ENCODE measurements at places on chromosomes 5 and 9. TPM values are rescaled to one million over a fixed set of nuclear protein-coding genes. Genes with fewer than 3 reads are reported as not detected.

DNA sequence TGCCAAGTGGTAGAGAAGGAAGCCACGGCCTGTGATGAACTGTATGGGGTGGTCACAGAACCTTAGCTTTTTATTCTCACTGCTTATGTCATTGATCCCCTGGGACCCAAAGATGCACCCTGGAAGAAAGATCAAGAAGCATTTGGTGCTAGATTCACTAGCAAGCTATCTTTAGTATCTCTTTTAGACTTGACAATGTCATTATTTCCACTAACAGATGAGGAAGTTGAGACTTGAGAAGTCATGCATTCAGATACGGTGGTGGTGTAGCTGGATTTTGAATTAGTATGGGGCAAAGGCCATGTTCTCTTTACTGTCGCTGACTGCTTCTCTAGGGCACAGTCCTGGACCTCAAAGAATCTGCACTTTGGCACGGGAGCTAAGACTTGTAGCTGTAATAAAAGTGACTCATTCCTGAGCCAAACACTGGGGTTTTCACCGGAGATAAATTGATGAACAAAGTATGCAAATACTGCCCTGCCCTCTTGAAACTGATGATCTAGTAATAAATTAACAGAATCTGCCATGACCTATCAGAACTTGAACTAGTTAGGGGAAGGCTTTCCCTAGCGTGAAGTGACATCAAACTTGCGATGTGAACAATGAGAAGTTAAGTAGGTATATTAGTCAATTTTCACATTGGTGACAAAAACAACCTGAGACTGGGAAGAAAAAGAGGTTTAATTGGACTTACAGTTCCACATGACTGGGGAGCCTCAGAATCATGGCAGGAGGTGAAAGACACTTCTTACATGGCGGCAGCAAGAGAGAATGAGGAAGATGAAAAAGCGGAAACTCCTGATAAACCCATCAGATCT lies 5.4 kb downstream of the GDA start:
- DNase-seq = no peak

DNA sequence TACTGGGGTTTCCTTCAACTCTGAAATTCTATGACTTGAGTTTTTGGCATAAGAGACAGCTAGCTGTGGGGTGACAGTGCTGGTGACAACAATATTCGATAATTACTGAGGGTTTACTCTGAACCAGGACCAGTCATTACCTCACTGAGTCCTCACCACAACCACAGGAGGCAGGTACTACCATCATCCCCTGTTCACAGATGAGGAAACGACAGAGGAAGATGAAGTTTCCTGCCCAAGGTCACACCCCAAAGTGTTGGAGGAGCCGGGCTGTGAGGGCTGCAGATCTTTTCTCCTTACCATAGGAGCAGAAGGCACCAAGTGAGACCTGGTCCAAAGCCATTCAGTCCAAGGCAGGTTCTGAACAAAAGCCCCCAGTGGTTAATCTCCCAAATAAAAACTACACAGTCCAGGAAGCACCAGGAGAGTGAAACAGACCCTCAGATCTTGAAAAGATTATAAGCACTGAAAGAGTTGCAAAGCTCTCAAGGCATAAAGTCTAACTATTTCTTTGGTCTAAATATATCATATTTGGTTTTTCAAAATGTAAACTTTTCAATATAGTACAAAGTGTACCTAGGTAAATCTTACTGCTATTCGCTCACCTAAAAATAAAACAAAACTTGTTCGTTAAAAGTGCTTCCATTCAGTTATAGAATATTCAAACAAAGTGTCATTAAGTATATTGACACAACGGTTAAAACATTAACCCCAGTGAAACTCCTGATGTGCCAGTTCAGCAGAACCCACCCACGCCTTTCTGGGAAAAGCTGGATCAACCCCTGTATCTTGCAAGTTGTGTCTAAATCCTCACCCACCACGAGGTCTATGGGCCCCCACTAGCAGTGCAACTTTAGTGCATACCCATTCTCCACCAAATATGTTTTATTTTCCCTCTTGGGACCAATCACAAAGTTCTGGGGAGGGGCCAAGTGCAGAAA lies 82.6 kb upstream of the EQTN start:
- peak; percentile 88 for DNase-seq

FCN2 gene
- not detected for total RNA-seq

GRCh38 chr9:111349766-111350165 lies 19.7 kb upstream of the OR2K2 start:
- no peak for DNase-seq

DNA sequence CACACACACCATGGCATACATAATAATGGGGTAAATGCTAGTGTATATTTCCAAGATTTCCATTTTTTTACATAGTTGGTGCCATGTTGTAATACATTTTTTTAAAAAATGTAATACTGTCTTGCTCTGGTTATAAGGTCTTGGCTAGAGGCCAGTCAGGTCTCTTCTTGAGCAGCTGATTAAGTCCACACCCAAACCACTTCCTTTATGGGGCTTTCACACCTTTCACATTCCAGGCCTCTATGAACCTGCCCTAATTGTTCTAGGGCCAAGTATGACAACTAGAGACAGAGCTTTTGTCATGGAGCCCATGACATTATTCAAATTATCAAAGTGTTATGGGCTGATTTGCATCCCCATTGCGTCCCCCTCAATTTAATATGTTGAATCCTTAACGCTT lies 495.6 kb upstream of the CTNND2 start:
- no peak for DNase-seq

DNA sequence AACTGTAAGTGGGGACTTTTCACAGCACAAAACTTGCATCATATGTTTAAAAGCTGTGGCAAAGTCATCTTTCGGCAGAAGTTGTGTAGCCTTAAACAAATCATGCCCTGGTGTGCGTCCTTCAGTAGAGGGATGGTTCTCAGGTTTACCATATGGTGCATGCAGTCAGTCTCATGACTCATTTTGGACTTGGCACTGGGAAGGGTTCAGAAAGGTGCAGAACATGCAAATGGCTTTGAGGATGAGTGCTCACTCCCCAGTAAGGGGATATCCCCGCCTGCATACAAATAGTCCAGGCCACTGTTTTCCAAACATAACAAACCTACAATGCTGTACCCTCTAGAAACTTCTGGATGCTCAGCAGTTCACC lies 260.3 kb downstream of the NDUFS4 start:
- no peak for DNase-seq

DNA sequence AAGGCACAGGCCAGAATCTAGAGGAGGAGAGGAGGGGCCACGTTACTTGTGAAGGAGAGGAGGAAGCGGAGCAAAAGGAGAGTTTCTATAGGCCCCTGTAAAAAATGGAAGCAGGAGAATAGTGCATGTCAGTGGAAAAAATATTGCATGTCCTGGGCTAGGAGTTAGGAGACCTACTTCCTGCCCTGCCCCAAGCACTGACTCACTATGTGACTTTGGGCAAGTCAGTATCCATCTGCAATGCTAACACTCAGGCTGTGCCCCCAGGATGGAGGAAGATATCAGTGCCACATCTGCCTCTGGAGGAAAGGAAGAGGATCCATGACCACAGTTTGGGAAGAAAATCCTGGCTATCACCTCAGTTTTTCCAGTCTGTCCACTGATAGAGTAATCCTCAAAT lies 7.0 kb downstream of the PIGO start:
- no peak for DNase-seq

SPOCK1 gene
- total RNA-seq = 0.16 TPM

GRCh38 chr5:33306758-33307157 lies 134.0 kb upstream of the TARS1 start:
- DNase-seq = no peak

DNA sequence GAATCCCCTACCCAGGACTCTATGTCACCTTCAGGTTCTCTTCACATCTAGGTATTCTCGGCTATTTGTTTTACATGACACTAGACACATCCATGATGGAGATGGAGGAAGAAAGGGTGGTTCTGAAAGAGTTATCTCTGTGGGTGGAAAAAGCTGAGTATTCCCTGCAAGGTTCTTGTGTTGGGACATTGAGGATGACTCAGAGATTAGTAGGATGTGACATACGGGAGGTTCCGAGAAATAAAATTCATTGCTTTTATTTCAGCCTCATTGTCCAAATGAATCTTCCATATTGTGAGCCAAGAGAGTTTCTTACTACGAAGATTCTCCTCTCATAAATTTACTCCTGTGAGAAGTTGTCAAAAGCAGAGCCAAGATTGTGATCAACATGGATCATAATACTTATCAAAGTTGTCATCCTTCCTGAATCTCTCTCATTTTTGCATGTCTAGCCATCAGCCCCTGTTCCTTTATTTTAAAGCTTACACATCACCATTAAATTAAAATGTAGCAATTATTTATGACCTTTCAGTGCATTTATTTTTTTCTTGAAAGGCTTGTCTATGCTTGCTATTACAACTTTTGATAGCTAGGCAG lies 370.0 kb downstream of the PSAT1 start:
- no peak for DNase-seq

- no peak for DNase-seq
Measured at GRCh38 chr5:27450607-27451006, 412.2 kb upstream of the CDH9 start.

GRCh38 chr5:11619339-11620024 lies 284.8 kb downstream of the CTNND2 start:
- DNase-seq = no peak

DNA sequence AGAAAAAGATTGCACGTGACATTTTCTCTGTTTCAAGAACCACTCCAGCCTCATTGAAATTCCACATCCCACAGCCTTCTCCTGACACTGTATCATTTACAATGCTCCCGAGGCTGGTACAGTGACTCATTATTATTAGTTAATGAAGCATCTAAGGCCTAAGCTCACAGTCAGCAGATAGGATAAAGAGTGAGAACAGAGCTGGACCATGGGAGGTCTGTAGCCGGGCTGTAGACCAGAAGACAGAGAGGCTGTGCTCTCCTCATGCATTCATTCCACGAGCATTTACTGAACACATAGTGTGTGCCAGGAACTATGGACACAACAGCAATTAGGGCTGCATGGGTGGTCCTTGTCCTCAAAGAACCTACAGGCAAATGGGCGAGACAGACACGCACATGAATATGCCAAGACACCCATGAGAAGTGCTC lies 47.3 kb upstream of the GALNT10 start:
- no peak for DNase-seq
